ENCODE measurements at places on chromosomes 11 and 22. TPM values are rescaled to one million over a fixed set of nuclear protein-coding genes. Genes with fewer than 3 reads are reported as not detected.

- H3K4me1 ChIP-seq = peaks cover 69% of the 10 kb centered on the region
- peaks cover 4% of the 10 kb centered on the region for H3K36me3 ChIP-seq
- no peak for DNase-seq
- no peak overlapping the region for H3K4me3 ChIP-seq
Observed at GRCh38 chr11:34444428-34444827, 5.7 kb downstream of the CAT start.

The SCGB1D4 gene
- not detected for polyA plus RNA-seq

DNA sequence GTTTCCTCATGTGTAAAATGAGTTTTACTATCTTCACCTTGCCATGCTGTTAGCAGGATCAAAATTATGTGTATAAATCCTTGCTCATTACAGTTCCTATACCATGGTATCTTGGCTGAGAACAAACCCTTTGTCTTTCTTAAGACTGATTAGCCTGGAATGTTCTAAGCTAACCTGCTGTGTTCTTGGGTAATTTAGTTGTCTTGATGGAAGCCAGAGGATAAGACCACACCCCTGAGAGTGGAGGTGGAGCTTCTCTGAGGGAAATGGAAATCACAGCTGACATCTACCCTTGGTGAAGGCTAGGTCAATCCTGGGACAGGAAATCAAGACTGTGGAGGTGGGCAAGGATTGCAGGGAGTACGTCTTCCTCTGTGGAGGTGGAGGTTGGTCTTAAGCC, 206.1 kb upstream of the ARHGAP20 start:
- H3K27me3 ChIP-seq = no peaks in the 10 kb centered on the region
- DNase-seq = no peak
- H3K4me3 ChIP-seq = no peak overlapping the region
- no peak overlapping the region for H3K27ac ChIP-seq
- H3K36me3 ChIP-seq = no peaks in the 10 kb centered on the region

- H3K27ac ChIP-seq = peak overlapping the region; percentile 98
- no peaks in the 10 kb centered on the region for H3K36me3 ChIP-seq
- H3K4me3 ChIP-seq = peak overlapping the region; percentile 91
- H3K27me3 ChIP-seq = no peaks in the 10 kb centered on the region
- H3K4me1 ChIP-seq = peaks cover 84% of the 10 kb centered on the region
Observed at GRCh38 chr11:68839911-68840641, 1.6 kb downstream of the CPT1A start.

The NCR3LG1 gene
- not detected for polyA plus RNA-seq

DNA sequence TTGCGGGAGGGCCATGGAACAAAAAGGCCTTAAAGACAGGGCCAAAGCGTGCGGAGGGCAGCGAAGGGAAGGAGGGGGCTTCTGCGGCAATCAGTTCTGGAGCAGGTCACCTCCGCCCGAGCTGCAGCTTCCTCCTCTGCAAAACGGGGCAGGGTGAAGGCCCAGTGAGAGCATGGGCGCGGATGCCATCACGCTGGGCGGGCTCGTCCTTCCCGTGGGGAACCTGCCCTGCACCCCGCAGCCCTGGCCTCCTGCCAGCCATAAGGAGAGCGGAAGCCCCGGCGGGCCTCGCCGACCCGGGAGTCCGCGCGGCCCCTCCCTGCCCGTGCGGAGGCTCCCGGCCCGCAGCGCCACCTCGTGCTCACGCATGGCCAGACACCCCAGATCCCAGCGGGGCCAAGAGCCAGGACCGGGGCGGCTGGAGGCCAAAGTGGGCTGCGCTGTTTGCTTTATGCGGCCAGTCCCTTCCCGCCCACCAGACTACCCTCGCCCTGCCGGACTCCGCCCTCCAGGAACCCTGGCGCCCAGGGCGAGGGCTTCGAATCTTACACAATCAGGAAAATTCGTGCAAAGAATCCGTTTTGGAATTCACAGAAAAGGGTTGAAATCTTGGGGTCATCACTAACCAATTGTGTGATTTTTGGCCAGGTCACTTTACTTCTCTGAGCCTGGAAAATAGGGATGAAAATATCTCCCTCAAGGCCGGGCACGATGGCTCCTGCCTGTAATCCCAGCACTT, 16.1 kb downstream of the TSKU start:
- peak; percentile 86 for DNase-seq
- H3K27me3 ChIP-seq = no peaks in the 10 kb centered on the region

DNA sequence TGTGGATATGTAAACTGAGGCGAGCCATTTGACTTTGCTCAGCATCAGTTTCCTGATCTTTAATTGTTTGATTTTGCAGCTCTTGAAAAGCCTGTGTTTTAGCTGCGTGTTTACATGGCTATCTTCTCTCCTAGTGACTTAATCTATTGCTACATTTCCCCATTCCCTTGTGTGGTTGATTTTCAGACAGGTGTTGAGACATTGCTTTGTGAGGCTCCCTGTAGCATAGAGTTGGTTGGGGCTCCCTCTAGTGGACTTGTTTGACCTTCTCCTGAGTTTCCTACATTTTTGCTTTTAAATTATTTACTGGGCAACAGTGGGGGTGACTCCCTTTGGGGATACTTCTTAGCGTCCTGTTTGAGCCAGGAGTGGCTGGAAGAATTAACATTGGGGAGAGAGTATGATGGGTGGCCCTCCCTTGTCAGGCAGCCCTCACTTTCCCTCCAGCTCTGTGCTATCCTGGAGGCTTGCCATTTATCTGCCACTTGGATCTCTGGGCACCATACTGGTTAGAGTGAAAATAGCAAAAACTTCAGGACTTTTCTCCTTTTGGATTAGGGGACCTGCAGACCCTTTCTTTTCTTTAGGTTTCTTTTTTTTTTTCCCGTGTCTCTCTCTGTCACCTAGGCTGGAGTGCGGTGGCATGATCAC, 9.2 kb upstream of the CBL start:
- H3K4me3 ChIP-seq = no peak overlapping the region
- H3K27ac ChIP-seq = peak overlapping the region; percentile 58
- no peaks in the 10 kb centered on the region for H3K27me3 ChIP-seq
- no peaks in the 10 kb centered on the region for H3K36me3 ChIP-seq
- DNase-seq = peak; percentile 95

The MEI1 gene
- polyA plus RNA-seq = 3.1 TPM

- no peaks in the 10 kb centered on the region for H3K4me1 ChIP-seq
- peak; percentile 85 for DNase-seq
- H3K27ac ChIP-seq = no peak overlapping the region
- no peak overlapping the region for H3K4me3 ChIP-seq
Observed at GRCh38 chr11:38460896-38461295, 1862.9 kb upstream of the RAG2 start.

DNA sequence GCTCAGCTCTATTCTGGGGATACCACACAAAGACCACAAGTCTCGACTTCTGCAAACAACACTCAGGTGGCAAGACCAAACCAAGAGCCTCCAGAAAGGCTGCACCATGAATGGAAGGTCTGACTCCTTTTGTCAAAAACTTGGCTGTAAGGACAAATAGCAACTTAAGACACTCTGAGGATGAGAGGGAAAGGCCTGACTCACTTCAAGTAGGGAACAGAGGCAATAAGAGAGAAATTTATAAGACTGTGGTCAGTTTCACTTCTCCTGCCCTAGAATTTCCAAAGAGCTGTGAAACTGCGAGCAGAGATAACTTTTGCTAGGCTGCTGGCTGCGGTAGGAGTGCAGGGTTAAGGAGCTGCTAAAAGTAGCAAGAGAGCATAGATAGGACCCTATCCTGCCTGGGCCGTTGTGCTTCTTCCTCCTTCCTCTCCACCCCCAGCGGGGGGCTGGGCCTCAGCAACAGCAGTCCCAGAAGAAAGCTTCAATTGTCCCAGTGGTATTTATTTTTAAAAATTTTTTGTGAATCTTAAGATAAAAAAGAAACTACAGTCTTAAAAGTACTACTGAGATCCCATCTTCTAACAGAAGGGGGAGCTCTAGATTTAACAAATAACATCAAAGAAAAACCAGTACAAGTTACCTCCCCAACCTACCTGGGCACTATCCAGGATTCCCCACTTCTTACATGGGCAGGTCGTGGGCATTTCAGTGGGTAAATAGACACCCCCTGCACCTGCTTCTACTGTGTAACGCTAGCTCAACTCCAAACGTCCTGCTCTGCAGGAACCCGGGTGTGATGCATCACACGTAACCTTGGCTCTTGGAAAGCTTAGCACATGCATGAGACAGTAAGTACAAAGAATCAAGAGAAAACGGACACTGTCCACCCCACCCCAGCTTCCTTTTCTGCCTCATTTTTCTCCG, 66.4 kb downstream of the SGSM3 start:
- DNase-seq = peak; percentile 83
- peaks cover 32% of the 10 kb centered on the region for H3K36me3 ChIP-seq
- no peaks in the 10 kb centered on the region for H3K27me3 ChIP-seq
- no peak overlapping the region for H3K4me3 ChIP-seq
- H3K27ac ChIP-seq = peak overlapping the region; percentile 68
- peaks cover 31% of the 10 kb centered on the region for H3K4me1 ChIP-seq

- no peaks in the 10 kb centered on the region for H3K36me3 ChIP-seq
- H3K4me1 ChIP-seq = no peaks in the 10 kb centered on the region
- DNase-seq = no peak
- no peak overlapping the region for H3K4me3 ChIP-seq
- H3K27me3 ChIP-seq = peaks cover 20% of the 10 kb centered on the region
Observed at GRCh38 chr11:46144741-46145140, 23.5 kb upstream of the PHF21A start.

GRCh38 chr22:41919357-41920224, 4.7 kb upstream of the SHISA8 start:
- peaks cover 30% of the 10 kb centered on the region for H3K4me1 ChIP-seq
- peak; percentile 70 for DNase-seq
- H3K36me3 ChIP-seq = no peaks in the 10 kb centered on the region
- peak overlapping the region; percentile 55 for H3K4me3 ChIP-seq

The MYBPC3 gene
- 3.4 TPM for polyA plus RNA-seq

DNA sequence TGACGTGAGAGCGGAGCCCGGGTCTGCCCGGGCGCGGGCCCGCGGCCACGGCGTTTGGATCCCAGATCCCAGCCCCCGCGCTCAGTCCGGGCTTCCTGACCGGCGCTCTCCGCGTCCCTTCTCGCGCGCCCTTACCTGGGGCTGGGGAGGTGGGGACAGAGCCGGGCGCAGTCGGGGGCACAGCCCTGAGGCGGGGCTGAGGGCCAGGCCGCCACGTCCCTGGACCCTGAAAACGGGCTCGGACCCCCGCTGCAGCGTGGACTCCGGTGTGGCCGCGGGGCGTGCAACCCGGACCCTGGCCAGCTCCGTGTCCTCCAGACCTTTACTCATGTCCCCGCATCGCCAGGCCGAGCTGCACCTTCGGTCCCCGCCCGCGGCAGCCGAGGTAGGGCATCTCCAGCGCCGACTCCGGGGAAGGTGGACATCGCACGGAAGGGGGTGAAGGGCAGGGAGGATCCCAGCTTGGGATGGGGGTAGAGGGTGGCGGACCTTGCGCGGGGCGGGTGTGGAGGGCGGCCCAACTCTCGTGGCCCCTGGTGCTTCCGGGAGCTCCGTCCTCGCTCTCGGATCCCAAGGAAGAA, 9.9 kb upstream of the AIFM3 start:
- DNase-seq = peak; percentile 56
- H3K36me3 ChIP-seq = peaks cover 21% of the 10 kb centered on the region
- peaks cover 32% of the 10 kb centered on the region for H3K4me1 ChIP-seq
- peak overlapping the region; percentile 6 for H3K27ac ChIP-seq

DNA sequence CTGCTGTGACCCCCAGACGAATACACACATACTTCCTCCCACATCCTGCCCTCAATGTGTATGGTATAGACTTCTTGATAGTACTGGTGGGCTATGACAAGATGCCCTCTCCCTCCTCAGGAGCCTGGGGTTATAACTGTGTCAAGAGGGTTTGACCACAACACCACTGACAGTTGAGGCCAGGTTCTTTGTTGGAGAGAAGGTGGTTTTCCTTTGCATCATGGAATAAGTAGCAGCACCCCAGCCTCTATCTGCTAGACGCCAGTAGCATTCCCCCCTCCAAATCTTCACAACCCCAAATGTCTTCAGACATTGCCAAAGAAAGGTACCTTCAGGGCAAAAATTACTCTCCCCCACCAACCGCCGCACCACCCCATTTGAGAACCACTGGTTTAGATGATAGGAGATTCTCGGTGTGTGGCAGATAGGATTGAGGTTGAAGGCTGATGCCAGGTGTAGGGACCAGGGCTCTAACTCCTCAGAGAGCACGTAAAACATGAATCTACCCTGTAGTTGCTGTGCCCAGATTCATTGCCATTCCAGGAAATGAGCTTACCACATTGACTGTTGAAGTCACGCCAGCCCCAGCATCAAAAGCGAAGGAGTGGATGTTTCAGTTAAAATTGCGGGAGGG, 5.5 kb upstream of the MYO18B start:
- H3K4me3 ChIP-seq = no peak overlapping the region
- peaks cover 24% of the 10 kb centered on the region for H3K27me3 ChIP-seq
- H3K27ac ChIP-seq = no peak overlapping the region
- DNase-seq = peak; percentile 21
- no peaks in the 10 kb centered on the region for H3K4me1 ChIP-seq

The PATE4 gene
- not detected for polyA plus RNA-seq

The SERPINH1 gene
- polyA plus RNA-seq = 15.4 TPM

DNA sequence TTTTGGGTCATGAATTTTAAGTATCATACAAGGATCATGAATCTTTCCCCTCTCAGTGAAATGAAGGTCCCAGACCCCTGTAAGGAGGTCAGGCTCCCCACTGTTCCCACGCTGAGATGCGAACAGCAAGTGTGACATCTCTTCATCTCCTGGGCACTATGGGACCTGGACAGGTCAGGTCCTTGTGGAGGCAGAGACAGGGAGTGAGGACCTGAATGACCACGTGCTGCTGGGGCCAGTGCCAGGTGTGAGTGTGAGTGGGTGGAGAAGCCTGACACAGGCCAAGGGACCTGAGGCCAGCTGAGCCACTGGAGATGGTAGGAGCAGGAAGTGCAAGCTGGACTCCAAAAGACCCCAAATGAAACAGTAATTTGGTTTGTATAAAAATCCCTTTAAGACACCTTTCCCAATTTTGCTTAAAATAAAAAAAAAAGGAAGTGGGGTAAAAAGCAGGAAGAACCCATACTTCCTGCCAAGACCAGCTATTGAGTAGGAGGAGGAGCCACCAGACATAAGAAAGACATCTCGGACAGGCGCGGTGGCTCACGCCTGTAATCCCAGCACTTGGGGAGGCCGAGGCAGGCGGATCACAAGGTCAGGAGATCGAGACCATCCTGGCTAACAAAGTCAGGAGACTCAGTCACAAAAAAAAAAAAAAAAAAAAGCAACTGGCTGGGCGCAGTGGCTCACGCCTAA, 35.4 kb upstream of the SERPIND1 start:
- no peak overlapping the region for H3K27ac ChIP-seq
- H3K27me3 ChIP-seq = no peaks in the 10 kb centered on the region
- H3K36me3 ChIP-seq = peaks cover 18% of the 10 kb centered on the region
- no peaks in the 10 kb centered on the region for H3K4me1 ChIP-seq
- H3K4me3 ChIP-seq = no peak overlapping the region
- DNase-seq = no peak

DNA sequence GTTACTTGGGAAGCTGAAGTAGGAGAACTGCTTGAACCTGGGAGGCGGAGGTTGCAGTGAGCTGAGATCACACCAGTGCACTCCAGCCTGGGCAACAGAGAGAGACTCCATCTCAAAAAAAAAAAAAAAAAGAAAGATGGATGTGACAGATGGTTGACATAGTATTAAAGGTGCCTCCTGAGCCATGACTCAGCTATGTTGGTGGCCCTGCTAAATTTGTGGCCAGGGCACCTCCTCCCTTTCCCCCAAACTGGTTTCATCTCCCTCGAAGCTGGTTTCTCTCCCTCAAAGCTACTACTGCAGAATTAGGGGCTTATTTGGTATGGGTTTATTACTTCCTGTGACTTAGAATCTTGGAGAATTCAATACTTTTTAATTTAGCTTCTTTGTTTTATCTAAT, 31.5 kb downstream of the SDHD start:
- no peak overlapping the region for H3K4me3 ChIP-seq
- DNase-seq = no peak
- H3K27me3 ChIP-seq = no peaks in the 10 kb centered on the region
- H3K27ac ChIP-seq = no peak overlapping the region
- no peaks in the 10 kb centered on the region for H3K4me1 ChIP-seq
- H3K36me3 ChIP-seq = no peaks in the 10 kb centered on the region

The ANKRD42 gene
- polyA plus RNA-seq = 6.1 TPM
